CD4-positive, alpha-beta T cell (primary cell): ENCODE measurements at places on chromosomes 1 and 21.

GRCh38 chr1:2283991-2284895 lies 56.1 kb downstream of the SKI start:
- DNase-seq, result no peak

GRCh38 chr1:97270508-97271307 lies 549.1 kb downstream of the PTBP2 start:
- DNase-seq, result no peak

- peak; percentile 35 for DNase-seq
Measured at GRCh38 chr21:31142600-31142999, 104.3 kb upstream of the KRTAP19-8 start.

DNA sequence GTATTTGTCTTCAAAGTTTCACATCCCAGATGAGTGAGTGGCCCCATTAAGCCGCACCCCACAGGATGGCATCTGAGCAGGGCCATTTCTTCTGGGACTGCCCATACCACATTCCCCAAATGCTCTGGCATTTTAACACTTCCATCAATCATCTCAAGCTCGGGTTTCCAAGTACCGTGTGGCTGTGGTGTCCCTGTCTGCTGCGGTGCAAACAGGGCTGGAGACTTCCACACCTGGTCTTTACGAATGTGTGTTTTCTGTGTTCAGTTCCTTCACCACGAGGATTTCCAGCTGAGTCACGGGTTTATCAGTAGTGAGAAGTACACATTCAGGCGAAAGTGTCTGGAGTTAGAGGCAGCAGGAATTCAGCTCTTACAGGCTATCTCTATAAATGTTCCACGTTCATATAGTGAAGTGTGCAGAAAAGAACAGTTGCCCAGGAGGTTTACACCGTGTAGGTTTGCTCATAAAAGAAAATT lies 195.2 kb downstream of the RHOU start:
- DNase-seq, result no peak

DNA sequence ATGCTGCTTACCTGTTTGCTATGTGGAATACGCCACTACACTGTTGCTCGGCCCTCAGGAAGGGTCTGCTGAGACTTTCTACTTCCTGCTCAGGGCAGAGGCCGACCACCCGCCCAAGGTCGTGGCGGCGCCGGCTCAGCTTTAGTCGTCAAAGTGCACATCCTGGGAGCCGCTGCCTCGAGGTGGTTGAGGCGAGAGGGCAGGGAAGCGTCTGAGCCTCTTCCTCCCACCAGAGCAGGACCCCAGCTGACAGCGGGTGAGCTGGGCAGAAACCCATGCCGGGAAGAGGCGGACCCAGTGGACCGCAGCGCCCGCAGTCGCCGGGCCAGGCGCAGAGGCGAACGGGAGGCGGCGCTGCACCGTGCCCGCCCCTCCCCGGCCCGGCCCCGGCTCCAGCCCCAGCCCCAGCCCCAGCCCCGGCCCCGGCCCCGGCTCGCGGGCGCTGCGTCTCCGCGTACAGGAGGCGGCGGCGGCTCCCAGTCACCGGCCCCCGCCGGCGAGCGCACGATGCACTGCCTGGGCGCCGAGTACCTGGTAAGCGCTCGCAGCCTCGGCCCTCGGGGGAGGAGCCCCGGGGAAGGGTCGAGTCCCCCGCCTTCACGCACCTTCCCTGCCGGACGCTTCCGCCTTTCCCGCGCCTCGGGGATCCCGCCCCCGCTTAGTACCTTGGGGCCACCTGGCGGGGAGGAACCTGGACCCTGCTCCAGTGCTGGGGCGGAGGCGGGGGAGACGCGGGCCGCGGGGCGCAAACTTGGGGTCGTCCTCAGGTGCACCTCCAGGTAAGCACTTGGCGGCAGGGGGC lies at the start of gene SLC44A3:
Gene SLC44A3 (plus strand): TSS at position 413 of the 802 bp plus-strand sequence. CDS start 95 bp downstream, at position 508.
- DNase-seq, result no peak

GRCh38 chr1:227006226-227006796 lies 66.2 kb downstream of the COQ8A start:
- DNase-seq, result no peak

DNA sequence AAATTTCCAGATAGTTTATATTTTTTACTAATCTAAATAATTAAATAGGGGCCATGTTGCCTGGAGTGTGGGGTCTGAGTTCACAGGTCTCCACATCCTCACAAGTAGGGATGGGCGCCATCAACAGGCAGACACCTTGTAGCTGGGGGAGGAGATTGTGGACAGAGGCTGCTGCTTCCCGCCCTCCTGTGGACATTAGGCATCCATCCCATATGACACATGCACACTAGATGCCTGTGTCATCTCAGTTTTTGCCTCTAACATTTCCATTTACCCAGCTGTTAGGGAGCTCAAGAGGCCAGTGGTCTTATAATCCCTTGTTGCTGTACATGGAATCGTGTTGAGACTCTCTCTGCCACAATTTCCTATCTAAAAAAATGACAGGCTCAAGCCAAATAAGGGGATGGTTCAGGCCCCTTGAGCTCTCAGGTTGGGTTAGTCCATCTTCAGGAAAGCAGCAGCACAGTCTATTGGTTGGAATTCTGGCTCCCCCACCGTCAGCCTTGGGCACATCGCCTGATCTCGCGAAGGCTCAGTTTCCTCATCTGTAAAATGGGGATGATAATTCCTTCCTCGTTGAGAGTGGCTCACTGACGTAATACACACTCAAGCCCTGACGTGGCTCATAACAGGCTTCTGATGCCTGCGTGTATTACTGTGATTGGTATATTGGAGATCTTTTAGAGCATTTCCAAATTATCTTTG lies 13.6 kb downstream of the LHX4 start:
- DNase-seq, result no peak

GRCh38 chr1:160414881-160415280 lies 14.5 kb downstream of the VANGL2 start:
- no peak for DNase-seq
